ENCODE measurements at places on chromosomes 4 and X.

- DNase-seq, result no peak
These were observed 29.9 kb downstream of the C4orf51 start for GRCh38 chr4:145709843-145710242.

DNA sequence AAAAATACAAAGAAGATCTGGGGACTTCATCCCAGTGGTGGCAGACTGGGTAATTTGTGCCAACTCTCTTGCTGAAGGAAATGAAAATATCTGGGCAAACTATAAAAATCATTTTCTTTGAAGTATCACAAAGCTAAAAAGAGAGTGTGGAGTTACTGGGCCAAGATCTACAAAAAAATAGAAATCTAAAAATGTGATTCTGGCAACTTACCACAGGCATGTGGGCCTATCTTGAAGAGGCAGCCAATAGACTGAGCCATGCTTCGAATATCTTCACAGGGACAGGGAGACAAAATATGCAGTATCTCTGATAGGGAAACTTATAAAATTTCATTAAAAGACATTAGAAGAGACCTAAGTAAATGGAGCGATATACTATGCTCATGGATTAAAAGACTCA, 168.8 kb downstream of the RCHY1 start:
- DNase-seq, result no peak

GRCh38 chrX:150887906-150888465, 10.5 kb downstream of the CD99L2 start:
- DNase-seq, result no peak

DNA sequence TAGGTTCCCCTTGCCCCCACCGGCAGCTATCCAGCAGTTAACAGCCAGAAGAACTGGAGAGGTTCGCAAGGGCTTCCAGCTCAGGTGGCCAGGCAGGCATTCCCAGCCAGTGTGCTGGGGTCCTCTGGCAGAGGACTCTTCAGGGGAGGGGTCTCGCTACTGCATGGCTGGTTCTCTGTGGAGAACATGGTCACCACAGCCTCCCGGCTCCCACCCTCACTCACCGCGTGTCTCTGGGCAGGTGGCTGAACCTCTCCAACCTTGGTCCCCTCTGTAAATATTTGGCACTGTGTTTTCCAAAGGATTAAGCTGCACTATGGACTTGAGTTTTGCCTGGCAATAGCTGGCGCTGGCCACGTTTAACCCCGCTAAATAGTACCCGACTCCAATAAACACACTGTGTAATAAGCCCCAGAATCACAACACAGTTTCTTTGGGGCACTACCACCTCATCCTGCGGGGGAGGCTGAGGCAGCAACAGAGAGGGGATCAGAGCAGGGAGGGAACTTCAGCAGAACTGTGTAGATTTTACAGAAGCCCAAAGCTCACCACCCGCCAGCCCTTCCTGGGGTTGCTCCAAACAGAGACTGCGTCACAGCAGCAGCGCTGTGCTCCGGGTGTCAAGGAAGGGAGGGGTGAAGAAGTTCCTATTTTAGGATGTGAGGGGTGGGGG, 15.2 kb downstream of the BCOR start:
- DNase-seq, result no peak

- peak; percentile 0 for DNase-seq
These were observed 51.0 kb upstream of the NHSL2 start for GRCh38 chrX:71859637-71860036.
